ENCODE measurements at places on chromosomes 11 and 22.

- DNase-seq: no peak
Observed at GRCh38 chr11:19511413-19512183, 201.0 kb upstream of the NAV2 start.

DNA sequence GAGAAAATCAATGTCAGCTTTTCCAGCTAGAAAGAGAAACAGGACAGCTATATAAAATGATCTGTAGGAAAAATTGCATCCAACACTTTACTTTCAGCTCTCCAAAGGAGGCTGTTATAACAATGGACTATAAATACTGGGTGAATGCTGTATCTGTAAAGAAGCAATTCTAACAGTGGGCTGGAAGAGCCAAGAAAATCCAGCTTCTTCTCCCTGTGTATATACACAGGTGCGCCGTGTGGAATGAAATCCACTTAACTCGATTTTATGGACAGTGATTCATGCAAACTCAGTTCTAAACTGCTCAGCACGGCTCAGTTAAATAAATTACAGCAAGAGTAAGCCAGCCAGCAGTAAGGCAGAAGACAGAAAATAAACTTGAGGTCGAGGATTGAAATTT, 32.5 kb upstream of the LMO2 start:
- no peak for DNase-seq

- no peak for DNase-seq
Observed at GRCh38 chr22:49494555-49494954, 333.1 kb downstream of the BRD1 start.

GRCh38 chr11:518463-519202, 11.6 kb upstream of the RNH1 start:
- peak; percentile 75 for DNase-seq

- no peak for DNase-seq
Observed at GRCh38 chr22:44807232-44807631, 54.9 kb downstream of the ARHGAP8 start.

- DNase-seq: no peak
Observed at GRCh38 chr11:111735262-111736116, 30.7 kb downstream of the PPP2R1B start.

DNA sequence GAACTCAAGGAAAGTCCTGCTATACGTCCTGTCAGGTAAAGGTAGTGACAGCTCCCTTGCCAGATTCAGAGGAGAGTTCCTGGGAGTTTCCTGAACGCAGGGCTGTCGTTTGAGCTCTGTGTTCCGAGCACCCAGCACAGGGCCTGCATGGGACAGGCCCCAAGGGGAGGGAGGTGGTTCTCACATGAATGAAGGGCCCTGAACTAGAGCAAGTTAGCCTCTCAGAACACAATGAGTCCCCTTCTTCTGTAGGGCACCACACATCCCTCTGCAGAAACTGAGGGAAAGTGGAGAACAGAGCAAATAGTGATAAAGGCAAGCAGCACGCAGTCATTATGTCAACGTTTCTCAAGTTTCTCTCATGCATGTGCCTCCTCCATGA, 35.3 kb downstream of the NEU3 start:
- DNase-seq: no peak

DNA sequence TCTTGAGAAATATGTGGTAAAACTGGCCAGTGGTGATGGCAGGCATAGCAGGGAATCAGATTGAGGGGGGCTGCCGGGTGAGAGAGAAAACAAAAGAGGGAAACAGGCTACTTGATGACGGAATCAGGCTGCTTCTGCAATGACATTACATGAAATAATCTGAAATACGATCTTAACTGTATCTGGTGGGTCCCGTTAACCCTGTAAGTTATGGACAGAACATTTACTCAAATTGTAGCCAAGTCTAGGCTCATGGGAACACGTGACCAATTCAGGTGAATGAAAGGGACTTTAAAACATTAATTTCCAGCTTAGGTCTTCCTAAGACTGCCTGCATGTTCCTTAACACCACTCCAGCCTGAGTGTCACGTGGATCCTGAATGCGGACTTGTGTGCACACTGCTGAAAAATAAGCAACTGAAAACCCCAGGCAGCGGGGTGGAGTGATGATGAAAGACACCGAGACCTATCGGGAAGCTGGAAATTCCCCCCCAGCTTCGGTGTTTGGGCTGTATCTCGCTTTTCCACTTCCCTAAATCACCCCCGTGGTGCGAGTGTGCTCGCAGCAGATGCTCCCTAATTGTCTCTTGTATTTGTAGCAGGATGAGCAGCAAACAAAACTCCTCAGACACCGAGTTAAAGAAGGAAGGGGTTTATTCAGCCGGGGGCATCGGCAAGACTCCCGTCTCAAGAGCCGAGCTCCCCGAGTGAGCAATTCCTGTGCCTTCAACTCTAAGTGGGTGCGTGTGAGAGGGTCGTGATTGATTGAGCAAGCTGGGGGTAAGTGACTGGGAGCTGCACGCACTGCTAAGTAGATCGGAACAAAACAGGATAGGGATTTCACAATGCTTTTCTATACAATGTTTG, 145.0 kb upstream of the GRK3 start:
- DNase-seq: no peak

DNA sequence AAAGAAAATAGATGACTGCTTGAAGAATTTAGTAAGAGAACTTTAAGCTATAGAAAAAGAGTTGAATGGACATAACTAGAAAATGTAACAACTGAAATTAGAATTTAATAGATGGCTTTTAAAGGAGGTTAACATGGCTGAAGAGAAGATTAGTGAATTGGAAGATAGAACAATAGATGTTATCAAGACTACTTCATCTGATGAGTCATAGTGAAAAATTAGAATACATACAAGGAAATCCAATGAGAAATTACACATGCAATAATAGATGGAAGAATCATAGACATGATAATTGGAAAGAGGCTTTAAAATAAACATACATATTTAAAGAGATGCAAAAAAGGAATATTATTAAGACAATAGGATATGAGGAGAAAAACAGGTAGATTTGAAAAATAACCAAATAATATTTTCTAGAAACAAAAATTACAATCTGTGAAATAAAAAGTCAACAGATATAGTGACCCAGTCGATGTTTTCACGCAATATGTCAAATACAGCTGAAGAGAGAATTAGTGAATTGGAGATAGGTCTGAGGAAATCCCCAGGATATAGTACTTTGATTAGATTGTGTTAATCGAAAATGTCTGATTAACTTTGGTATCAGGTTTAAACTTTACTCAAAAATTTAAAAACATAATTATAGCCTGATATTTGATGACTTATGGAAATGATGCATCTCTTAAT, 28.2 kb downstream of the CAT start:
- no peak for DNase-seq

DNA sequence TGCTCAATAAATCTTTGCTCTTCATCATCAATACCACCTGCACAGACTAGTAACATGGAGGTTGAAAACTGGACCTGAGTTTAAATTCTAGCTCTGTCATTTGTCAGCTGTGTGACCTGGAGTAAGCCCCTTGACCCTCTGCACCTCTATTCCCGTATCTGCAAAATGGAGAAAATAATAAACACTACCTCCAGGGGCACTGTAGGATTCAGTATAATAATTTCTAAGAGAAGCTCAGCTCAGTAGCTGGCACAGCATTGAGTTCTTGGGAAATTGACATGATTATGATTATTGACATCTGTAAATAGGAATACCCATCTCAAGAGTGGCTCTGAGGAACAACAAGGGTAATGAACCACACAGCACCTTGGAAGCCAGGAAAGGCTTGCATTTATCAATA, 78.4 kb downstream of the MN1 start:
- DNase-seq: no peak

DNA sequence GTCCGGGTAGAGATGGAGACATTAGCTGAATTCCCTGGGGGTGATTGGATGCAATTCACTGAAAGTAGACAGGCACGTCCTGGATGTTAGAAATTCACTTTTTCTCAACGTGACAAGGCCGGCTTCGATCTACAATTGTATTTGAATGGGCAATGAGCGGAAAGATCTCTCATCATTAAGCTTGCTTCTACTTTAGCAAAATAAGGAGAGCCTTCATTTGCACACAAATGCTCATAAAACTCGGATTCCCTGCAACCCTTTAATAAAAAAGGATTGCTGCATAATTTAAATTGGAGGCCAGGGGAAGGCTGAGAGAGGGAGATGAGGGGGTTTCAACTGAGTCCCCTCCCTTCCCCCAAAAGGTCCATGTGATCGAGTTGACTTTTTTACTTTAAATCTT, 10.6 kb upstream of the PAX6 start:
- DNase-seq: no peak

- DNase-seq: no peak
Observed at GRCh38 chr11:103234974-103235373, 125.7 kb downstream of the DYNC2H1 start.

DNA sequence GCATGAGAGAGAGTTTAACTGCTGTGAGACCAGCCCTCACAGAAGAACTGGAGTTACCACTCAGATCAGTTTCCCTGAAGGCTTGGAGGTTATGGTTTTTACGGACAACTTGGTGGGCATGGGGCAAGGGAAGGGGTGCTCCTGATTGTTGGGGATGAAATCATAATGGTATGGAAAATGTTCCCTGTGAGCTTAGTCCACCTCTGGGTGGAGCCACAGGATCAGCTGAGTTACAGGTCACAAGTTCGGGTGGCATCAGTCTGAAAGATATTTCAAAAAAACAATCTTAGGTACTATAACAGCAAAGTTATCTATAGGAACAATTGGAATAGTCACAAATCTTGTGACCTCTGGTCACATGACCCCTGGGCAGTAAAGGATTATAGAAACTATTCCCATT, 162.9 kb downstream of the DLG2 start:
- DNase-seq: no peak

- no peak for DNase-seq
Observed at GRCh38 chr11:8621147-8621546, 27.1 kb upstream of the STK33 start.

- DNase-seq: no peak
Observed at GRCh38 chr11:130560000-130560780, 111.7 kb downstream of the ADAMTS15 start.

- DNase-seq: no peak
Observed at GRCh38 chr11:120532832-120533196, 21.3 kb downstream of the GRIK4 start.

DNA sequence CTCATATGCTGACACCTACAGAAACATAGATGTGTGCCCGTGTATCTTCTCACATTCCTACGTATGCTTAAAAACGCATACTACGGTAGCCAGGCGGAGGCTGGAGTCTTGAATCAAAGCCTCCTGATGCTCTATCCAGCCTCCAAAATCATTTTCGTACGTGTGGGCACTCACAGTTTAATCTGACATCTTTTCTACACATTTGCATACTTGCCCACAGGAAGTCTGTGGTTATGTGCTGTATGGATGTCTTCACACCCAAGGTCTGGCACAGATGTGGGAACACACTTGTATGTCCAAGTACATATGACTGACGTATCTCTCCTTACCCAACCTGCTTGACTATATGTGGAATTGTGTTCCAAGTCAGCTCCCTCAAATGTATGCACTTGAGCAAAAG, 561.8 kb upstream of the CADM1 start:
- no peak for DNase-seq

DNA sequence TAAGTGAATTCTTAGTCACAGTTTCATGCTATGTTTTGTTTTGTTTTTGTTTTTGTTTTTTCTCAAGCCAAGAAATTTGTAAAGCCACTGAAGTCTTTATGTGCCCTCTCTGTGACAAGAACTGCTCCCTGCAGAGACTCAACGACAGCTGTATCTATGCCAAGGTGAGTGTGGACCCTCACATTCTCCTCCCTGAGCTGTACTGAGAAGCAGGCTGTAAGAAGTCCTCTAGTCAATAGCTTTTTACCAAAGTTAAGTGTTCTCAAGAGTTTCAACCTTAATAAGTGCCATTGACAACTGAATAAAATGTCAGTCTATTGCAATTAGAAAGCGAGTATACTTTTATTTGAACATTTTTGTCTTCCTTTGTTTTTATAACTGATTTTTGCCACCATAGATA, 18.9 kb downstream of the MUC15 start:
- no peak for DNase-seq

- DNase-seq: no peak
Observed at GRCh38 chr11:95565724-95566141, 223.8 kb downstream of the FAM76B start.

GRCh38 chr11:68583041-68583446, 101.3 kb upstream of the GAL start:
- no peak for DNase-seq

- DNase-seq: no peak
Observed at GRCh38 chr11:133988686-133989410, 32.1 kb upstream of the IGSF9B start.

Measured in T-helper 22 cell (primary cell).